ENCODE measurements at places on chromosomes 12 and 14. TPM values are rescaled to one million over a fixed set of nuclear protein-coding genes. Genes with fewer than 3 reads are reported as not detected.

P2RX2 gene
- not detected for total RNA-seq

ACOT6 gene
- not detected for total RNA-seq

ZNF140 gene
- 19.4 TPM for total RNA-seq

GLI1 gene
- total RNA-seq: 0.56 TPM

MUCL1 gene
- not detected for total RNA-seq

AICDA gene
- not detected for total RNA-seq

OSBPL8 gene
- 58.1 TPM for total RNA-seq

CGRRF1 gene
- 13.7 TPM for total RNA-seq

RDH12 gene
- total RNA-seq: not detected

DENR gene
- 60.7 TPM for total RNA-seq

SLC4A8 gene
- 2.9 TPM for total RNA-seq

BDKRB1 gene
- total RNA-seq: not detected

ZCCHC8 gene
- total RNA-seq: 20.3 TPM

DIO3 gene
- not detected for total RNA-seq

MANSC4 gene
- not detected for total RNA-seq

LRRC10 gene
- total RNA-seq: not detected

KRT8 gene
- 0.16 TPM for total RNA-seq

ACSM4 gene
- not detected for total RNA-seq

KRT3 gene
- total RNA-seq: not detected

INHBE gene
- total RNA-seq: 12.2 TPM

AMN gene
- total RNA-seq: 0.68 TPM

CHMP4A gene
- total RNA-seq: 49.6 TPM

Data from myocyte (in vitro differentiated cells).